ENCODE measurements at places on chromosomes 2 and 18. TPM values are rescaled to one million over a fixed set of nuclear protein-coding genes. Genes with fewer than 3 reads are reported as not detected.
A peak's percentile ranks its signal among the peaks of the same experiment; 100 is the strongest.

CNTNAP5 gene
- total RNA-seq, result not detected

PSMA8 gene
- total RNA-seq, result not detected

CD8B gene
- not detected for total RNA-seq

PLEK gene
- total RNA-seq, result 6.1 TPM

BIN1 gene
- 57.0 TPM for total RNA-seq

DNA sequence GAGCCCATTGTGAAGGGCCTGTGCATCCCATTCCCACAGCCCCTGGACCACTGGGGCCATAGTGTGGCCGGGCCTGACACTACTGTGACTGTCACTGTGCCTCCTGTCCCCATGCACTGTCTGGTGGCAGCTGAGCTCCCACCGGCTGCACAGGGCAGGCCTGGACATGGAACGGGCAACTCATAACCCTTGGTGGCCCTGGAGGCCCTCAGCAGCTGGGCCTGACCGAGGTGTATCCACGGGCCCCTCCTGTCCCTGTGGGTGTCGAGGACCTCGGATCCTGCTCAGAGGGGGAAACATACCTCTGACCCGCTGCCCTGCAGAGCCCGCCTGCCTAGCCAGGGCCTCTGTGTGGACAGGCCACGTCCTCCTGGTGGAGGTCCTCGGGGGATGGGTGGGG lies 7.8 kb upstream of the GAL3ST2 start:
- no peaks in the 10 kb centered on the region for H3K27me3 ChIP-seq
- H3K4me3 ChIP-seq, result no peak overlapping the region
- no peak overlapping the region for H3K27ac ChIP-seq
- peaks cover 18% of the 10 kb centered on the region for H3K36me3 ChIP-seq

DNA sequence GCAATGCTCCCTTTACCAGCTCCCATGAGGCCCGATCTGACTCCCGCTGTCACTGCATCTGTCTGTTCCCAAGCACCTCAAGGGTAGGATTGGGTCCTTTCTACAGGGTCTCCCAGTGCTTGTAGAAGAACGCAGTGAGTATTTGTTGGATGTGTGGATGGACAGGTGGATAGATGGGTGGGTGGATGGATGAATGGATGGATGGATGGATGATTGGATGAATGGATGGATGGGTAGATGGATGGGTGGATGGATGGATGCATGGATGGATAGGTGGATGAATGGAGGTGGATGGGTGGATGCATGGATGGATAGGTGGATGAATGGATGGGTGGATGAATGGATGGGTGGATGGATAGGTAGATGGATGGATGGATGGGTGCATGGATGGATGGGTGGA lies 91.6 kb downstream of the HS1BP3 start:
- no peaks in the 10 kb centered on the region for H3K27me3 ChIP-seq
- H3K36me3 ChIP-seq, result no peaks in the 10 kb centered on the region
- no peaks in the 10 kb centered on the region for H3K4me1 ChIP-seq
- H3K4me3 ChIP-seq, result no peak overlapping the region
- no peak overlapping the region for H3K27ac ChIP-seq

GRCh38 chr2:159124441-159124911 lies 156.0 kb downstream of the TANC1 start:
- DNase-seq, result no peak
- peaks cover 68% of the 10 kb centered on the region for H3K4me1 ChIP-seq
- H3K27me3 ChIP-seq, result no peaks in the 10 kb centered on the region
- H3K36me3 ChIP-seq, result no peaks in the 10 kb centered on the region

RAB17 gene
- total RNA-seq, result 0.84 TPM

TUBA3D gene
- not detected for total RNA-seq

- H3K4me3 ChIP-seq, result no peak overlapping the region
- no peaks in the 10 kb centered on the region for H3K36me3 ChIP-seq
- peaks cover 7% of the 10 kb centered on the region for H3K27me3 ChIP-seq
- no peak overlapping the region for H3K27ac ChIP-seq
These were observed 7.5 kb upstream of the BCL11A start for GRCh38 chr2:60560734-60561644.

- no peaks in the 10 kb centered on the region for H3K36me3 ChIP-seq
- no peak for DNase-seq
- no peak overlapping the region for H3K4me3 ChIP-seq
- peaks cover 49% of the 10 kb centered on the region for H3K4me1 ChIP-seq
- peak overlapping the region; percentile 55 for H3K27ac ChIP-seq
- H3K27me3 ChIP-seq, result no peaks in the 10 kb centered on the region
These were observed 41.4 kb downstream of the BMP10 start for GRCh38 chr2:68829749-68830148.

ANTXR1 gene
- total RNA-seq, result 86.3 TPM

DNA sequence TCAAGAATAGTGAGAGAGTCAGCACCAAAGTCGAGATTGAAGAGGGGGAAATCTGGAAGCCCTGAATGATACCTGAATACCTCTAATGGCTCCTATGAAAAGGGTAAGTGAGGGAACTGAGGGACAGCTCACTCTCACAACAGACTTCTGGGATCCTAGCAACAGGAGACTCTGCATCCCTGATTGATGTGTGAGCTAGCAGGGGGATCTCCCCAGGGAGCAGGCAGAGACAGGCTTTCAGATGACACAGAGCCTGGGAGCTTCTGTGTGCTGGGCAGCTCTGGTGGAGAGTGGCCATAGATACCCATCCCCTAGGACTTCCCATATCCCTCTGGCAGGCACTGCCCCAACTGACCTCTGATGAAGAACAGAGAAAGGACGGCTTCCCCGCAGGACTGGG lies 206.2 kb downstream of the EXOC6B start:
- H3K4me1 ChIP-seq, result peaks cover 6% of the 10 kb centered on the region
- no peaks in the 10 kb centered on the region for H3K36me3 ChIP-seq
- no peaks in the 10 kb centered on the region for H3K27me3 ChIP-seq
- DNase-seq, result no peak
- H3K4me3 ChIP-seq, result no peak overlapping the region
- no peak overlapping the region for H3K27ac ChIP-seq
